ENCODE measurements at places on chromosomes 2 and 18. TPM values are rescaled to one million over a fixed set of nuclear protein-coding genes. Genes with fewer than 3 reads are reported as not detected.

Gene CDH19
- total RNA-seq = not detected

Gene CHPF
- 54.3 TPM for total RNA-seq

Gene SPC25
- total RNA-seq = 49.9 TPM

Gene POTEJ
- total RNA-seq = not detected

Gene SCTR
- 0.20 TPM for total RNA-seq

Gene EPC2
- total RNA-seq = 32.0 TPM

- DNase-seq = peak; percentile 95
- H3K27me3 ChIP-seq = no peaks in the 10 kb centered on the region
- H3K27ac ChIP-seq = no peak overlapping the region
- no peaks in the 10 kb centered on the region for H3K36me3 ChIP-seq
Measured at GRCh38 chr2:232292395-232293154, 86.0 kb upstream of the ALPP start.

DNA sequence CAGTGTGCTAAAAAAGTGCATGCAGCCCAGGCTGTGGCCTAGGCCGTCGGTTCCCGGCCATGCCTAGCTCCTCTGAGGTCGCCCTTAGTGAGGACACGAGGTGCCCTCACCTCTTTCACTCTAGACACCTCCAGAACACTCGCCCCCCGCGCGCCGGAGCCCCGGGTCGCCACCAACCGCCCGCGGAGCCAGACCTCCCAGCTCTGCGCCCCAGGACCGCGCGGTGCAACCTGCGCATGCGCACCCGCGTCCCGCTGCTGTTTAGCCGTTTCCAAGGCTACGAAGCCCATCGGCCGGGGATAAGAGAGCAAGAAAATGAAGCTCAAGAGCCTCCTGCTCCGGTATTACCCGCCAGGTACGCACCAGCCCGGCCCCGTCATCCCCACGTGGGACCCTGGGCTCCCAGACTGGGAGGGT is at the start of gene DAW1:
DAW1 (plus strand) TSS at position 257 of the 417 bp plus-strand sequence; CDS start at position 316, 59 bp downstream.
- peaks cover 7% of the 10 kb centered on the region for H3K4me1 ChIP-seq
- H3K36me3 ChIP-seq = no peaks in the 10 kb centered on the region
- DNase-seq = peak; percentile 83

DNA sequence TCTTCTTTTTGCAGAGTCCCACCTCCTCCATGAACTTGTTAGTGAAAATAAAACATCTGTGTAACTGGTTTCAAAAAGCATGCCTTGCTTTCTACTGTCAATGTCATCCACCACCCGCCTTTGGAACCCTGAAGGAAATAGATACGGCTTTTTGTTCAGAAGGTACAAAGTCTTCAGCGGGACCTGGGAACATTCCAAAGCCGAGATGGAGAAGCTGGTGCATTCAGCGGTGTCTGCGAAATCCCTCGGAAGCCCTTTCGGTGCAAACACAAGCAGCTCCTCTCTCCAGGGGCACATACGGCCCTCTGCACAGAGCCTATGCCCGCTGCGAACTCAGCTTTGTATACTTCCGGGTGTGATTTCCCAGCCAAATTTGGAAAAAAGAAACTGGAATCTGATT is 555.8 kb upstream of the SALL3 start:
- DNase-seq = peak; percentile 19
- H3K27me3 ChIP-seq = no peaks in the 10 kb centered on the region

GRCh38 chr2:64944484-64944883 is 44.7 kb upstream of the SLC1A4 start:
- H3K27ac ChIP-seq = no peak overlapping the region
- no peaks in the 10 kb centered on the region for H3K27me3 ChIP-seq
- H3K36me3 ChIP-seq = no peaks in the 10 kb centered on the region
- H3K4me1 ChIP-seq = no peaks in the 10 kb centered on the region

- no peaks in the 10 kb centered on the region for H3K36me3 ChIP-seq
- H3K27me3 ChIP-seq = no peaks in the 10 kb centered on the region
- H3K27ac ChIP-seq = no peak overlapping the region
- H3K4me1 ChIP-seq = no peaks in the 10 kb centered on the region
- DNase-seq = no peak
Measured at GRCh38 chr2:125479143-125479636, 1176.8 kb upstream of the GYPC start.

- H3K4me1 ChIP-seq = no peaks in the 10 kb centered on the region
- H3K36me3 ChIP-seq = peaks cover 44% of the 10 kb centered on the region
- H3K4me3 ChIP-seq = no peak overlapping the region
- no peaks in the 10 kb centered on the region for H3K27me3 ChIP-seq
- H3K27ac ChIP-seq = no peak overlapping the region
Measured at GRCh38 chr2:73776869-73777519, 2.9 kb downstream of the DUSP11 start.

DNA sequence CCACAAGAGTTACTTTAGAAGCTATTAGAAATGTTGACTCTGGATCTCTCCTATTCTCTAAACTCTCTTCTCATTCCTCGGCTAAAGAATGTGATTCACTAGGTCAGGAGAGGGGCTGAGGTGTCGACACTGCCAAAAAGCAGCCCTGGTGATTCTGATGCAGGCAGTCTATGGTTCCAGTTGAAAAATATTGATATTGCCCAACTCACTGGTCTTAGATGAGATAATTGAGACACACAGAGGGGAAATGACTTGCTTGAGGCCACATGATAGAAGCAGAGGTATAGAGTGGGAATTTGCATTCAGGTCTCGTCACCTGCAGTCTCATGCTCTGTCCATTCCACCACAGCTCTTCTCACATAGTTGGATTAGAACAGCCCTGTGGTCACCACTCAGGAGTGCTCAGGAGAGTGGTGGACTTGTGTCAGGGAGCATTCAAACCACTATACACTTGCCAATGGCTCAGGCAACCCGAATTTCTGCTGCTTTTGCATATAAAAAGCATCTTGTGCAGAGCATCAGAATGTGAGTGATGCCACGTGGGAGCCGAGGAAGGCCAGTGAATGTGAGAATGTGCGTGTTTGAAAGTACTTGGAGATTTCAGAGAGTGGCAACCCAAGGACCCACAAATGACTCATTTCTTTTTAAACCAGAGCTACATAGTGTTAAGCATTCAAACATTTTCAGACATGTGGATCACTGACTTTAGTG is 65.1 kb upstream of the CTLA4 start:
- no peaks in the 10 kb centered on the region for H3K36me3 ChIP-seq
- DNase-seq = no peak
- H3K4me3 ChIP-seq = no peak overlapping the region
- H3K27ac ChIP-seq = no peak overlapping the region
- no peaks in the 10 kb centered on the region for H3K27me3 ChIP-seq

DNA sequence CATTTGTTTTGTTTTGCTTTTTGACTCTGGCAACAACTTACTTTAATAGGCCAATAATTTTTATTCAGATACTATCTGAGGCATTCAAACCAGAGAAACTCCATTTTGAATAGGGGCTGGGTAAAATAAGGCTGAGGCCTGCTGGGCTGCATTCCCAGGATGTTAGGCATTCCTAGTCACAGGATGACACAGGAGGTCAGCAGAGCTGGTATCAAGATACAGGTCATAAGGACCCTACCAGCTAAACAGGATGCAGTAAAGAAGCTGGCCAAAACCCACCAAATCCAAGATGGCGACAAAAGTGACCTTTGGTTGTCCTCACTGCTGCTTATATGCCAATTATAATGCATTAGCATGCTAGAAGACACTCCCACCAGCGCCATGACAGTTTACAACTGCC is 102.2 kb upstream of the XPO1 start:
- no peaks in the 10 kb centered on the region for H3K36me3 ChIP-seq
- H3K4me3 ChIP-seq = no peak overlapping the region
- H3K27me3 ChIP-seq = no peaks in the 10 kb centered on the region
- peaks cover 17% of the 10 kb centered on the region for H3K4me1 ChIP-seq
- no peak overlapping the region for H3K27ac ChIP-seq
- peak; percentile 58 for DNase-seq

GRCh38 chr2:102621630-102622029 is 2.3 kb downstream of the SLC9A2 start:
- no peak for DNase-seq

DNA sequence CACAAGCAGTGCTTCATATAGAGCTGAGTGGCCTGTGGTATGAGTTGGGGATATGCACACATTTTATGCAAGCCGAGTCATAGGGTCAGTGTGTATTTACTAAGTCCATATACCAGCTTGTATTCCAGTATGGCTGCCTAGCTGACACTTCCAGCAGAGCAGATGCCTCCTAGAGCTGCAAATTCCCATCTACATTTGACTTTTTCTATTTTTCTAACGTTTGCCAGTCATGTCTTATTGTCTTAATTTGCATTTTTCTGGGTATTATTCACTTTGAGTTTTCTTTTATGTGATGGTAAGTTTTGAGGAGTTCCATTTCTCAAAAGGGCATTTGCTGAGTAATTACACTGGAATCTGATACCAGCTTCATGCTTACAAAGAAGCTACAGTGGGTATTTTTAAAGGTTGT is 334.5 kb upstream of the CDH2 start:
- no peaks in the 10 kb centered on the region for H3K27me3 ChIP-seq
- H3K4me1 ChIP-seq = no peaks in the 10 kb centered on the region
- no peak for DNase-seq
- H3K36me3 ChIP-seq = no peaks in the 10 kb centered on the region
- no peak overlapping the region for H3K4me3 ChIP-seq
- no peak overlapping the region for H3K27ac ChIP-seq

GRCh38 chr18:6414723-6415417 is at the start of gene L3MBTL4:
Gene L3MBTL4 (minus strand): TSS chr18:6414911. CDS start chr18:6311625, 103,286 bp downstream.
- H3K27me3 ChIP-seq = peaks cover 33% of the 10 kb centered on the region
- DNase-seq = peak; percentile 74
- peak within 1 kb of the TSS; percentile 74 for H3K4me3 ChIP-seq
- no peak within 1 kb of the TSS for H3K27ac ChIP-seq
- H3K36me3 ChIP-seq = no peaks in the 10 kb centered on the region
- no peaks in the 10 kb centered on the region for H3K4me1 ChIP-seq

- H3K27ac ChIP-seq = no peak overlapping the region
- no peaks in the 10 kb centered on the region for H3K4me1 ChIP-seq
- DNase-seq = no peak
- H3K27me3 ChIP-seq = no peaks in the 10 kb centered on the region
Measured at GRCh38 chr2:126187668-126188067, 468.3 kb upstream of the GYPC start.
